Ovary (tissue), 10 donors: ENCODE measurements at places on chromosomes 7 and 10. TPM values are rescaled to one million over a fixed set of nuclear protein-coding genes. Genes with fewer than 3 reads are reported as not detected.
A peak's percentile ranks its signal among the peaks of the same experiment; 100 is the strongest.

Gene OR2A1
- 0.27 TPM for polyA plus RNA-seq

Gene GNG11
- 81.0 TPM for polyA plus RNA-seq

- peak; percentile 73 for DNase-seq
These were observed 12.3 kb downstream of the KLF14 start for GRCh38 chr7:130721486-130722277.

DNA sequence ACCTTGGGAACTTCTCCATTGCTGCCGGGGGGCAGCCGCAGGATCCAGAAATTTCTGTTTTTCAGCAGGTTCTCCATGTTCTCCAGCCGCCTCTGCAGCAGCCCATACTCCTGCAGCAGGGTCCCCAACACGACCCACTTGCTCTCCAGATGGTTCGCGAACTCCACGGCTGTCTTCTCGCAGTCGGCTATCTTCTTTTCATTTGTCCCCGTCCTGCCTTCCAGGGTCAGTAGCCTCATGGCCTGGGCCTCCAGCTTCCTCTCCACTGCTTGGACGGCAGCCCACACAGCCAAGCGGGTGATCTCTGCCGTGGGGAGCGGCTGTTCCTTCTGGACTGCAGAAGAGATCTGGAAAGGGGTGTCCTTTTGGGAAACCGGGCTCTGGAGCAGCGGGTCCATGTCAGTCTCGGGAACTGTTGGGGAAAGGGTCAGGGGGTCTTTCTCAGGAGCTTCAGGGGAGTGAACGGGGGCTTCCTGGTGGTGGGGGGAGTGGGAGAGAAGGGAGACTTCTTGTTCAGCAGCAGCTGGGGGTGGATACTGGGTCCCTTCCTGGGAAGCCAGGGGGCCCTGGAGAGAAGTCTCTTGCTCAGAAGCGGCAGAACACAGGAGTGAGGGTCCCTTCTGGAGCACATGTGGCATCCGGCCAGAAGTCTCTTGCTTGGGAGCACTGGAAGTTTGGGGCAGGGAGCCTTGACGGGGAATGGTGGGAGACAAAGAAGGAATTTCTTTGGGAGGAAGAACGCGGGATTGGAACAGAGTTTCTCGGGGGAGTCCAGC, 5.5 kb downstream of the ZNF777 start:
- no peak for DNase-seq

Gene SEMA3E
- 0.42 TPM for polyA plus RNA-seq

GRCh38 chr10:113970641-113971040, 73.0 kb upstream of the ADRB1 start:
- no peak for DNase-seq

GRCh38 chr7:130387628-130388403, 7.5 kb downstream of the CPA1 start:
- no peak for DNase-seq

Gene RNF32
- 0.93 TPM for polyA plus RNA-seq
